ENCODE measurements at places on chromosomes 16 and 17.

DNA sequence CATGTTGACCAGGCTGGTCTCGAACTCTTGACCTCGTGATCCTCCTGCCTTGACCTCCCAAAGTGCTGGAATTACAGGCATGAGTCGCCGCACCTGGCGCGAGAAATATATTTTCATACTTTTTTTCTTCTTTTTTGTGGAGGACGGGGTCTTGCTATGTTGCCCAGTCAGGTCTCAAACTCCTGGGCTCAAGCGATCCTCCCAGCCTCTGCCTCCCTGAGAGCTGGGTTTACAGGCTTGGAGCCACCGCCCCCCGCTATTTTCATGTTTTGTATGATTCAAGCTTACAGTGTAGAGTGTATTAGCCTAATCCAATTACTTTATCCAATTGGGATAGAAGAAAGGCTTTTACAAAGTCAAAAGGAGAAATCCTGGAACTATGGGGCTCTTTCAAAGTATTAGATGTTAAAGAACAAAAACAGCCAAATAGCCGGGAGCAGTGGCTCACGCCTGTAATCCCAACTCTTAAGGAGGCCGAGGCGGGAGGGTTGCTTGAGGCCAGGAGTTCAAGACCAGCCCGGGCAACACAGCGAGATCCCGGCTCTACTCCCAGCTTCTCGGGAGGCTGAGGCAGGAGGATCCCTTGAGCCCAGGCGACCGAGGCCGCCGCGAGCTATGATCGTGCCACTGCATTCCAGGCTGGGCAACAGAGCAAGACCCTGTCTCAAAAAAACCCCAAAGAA, 1.4 kb upstream of the MAP1LC3B start:
- DNase-seq: no peak

GRCh38 chr16:50265716-50266336, 525 bp upstream of the ADCY7 start:
- DNase-seq: no peak

DNA sequence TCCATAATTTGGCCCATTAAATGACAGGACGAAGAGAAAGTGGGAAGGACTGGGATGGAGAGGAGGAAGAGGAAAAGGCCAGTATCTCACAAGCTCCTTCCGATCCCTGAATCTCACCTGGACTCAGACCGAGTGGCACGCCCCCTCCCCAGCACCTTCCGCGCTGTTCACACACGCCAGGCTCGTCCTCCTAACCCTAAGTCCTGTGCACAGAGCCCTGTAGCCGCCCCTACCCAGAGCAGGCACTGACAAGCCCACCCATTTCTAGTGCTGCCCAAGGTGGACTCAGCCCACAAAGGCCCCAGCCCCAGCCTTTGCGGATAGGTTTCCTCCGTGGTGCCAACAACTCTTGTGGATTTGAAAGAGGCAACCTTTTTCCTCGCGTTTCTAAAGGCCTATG, 9.2 kb downstream of the HS3ST3B1 start:
- DNase-seq: no peak

- no peak for DNase-seq
These were observed 6.2 kb upstream of the SPATA2L start for GRCh38 chr16:89707695-89708094.

DNA sequence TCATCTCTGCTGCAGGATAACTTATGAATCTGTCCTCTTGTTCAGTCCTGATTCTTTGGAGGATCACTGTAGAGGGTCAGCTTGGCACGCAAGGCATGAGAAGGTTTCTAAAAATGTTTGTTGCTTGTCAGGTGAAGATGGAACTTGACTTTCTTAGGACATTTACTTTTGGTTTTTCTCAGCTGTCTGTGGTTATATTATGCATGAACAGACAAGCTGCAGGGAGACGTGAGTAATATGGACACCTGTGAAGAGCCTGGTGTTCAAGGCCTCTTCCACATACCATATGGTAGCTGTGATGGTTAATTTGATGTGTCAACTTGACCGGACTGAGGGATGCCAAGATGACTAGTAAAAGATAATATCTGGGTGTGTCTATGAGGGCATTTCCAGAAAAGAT, 270.2 kb upstream of the CPHXL start:
- DNase-seq: no peak

GRCh38 chr16:58032710-58033293, 7.2 kb downstream of the MMP15 start:
- no peak for DNase-seq

GRCh38 chr17:57499648-57500049, 243.3 kb downstream of the MSI2 start:
- no peak for DNase-seq

- no peak for DNase-seq
These were observed 126.0 kb upstream of the SDK2 start for GRCh38 chr17:73770115-73770848.

- no peak for DNase-seq
These were observed 18.3 kb downstream of the POLR3K start for GRCh38 chr16:35011-35677.

All from effector CD4-positive, alpha-beta T cell (primary cell).